Stimulated activated CD8-positive, alpha-beta memory T cell treated with anti-CD3 and anti-CD28 coated beads, Interleukin-7, amount 100 ng/mL, for 1 hour (primary cell): ENCODE measurements at places on chromosomes 3 and 15.

DNA sequence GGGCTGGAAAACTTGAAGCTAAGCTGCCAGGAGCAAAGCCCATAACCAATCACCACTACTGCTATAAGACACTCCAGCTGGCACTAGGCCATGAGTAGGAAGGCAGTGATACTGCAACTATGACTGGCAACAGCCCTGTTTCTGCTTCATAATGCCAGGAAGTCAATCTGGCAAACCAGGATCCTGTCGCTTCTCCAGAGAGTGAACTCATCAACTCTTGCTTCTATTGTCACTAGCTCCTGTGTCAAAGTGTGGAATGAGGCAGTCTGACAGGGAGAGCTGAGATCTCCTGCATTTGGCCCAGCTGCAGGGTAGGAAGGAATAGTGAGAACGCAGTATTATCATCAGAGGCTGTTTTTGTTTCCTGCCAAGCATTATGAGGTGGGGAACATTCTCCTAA is 105.3 kb downstream of the CTNNB1 start:
- no peak for DNase-seq

DNA sequence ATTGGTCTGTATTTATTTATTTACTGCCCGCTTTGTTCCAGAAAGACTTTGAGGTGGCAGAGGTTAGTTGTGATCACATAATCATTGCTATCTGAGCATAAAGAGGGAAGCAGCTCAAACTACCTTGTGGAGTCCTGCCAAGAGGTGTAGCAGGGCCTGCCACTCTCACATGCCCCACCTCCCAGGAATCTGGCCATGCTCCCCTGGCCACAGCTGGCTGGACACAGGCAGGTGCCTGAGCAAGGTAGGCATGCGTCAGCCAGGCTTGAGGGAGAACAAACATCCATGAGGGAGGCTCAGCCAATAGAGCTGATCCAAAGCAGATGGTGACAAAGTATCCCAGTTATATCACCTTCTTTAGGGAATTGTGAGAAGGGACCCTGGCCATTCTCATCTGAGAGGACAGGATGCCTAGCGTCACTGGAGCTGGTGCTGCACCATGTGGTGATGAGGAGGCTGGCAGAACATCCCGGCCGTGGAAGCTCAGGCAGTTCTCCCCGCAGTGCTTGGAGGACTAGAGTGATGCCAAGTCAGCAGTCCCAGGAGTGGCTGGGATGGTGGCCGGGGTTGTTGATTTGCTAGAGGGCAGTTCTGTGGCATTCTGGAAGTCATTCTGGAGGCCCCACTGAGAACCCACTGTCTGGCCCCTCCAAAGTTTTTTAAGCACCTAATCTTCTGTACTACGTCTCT is 6.8 kb upstream of the POLG start:
- DNase-seq: no peak

- no peak for DNase-seq
Measured at GRCh38 chr3:154954757-154955156, 125.4 kb upstream of the MME start.

DNA sequence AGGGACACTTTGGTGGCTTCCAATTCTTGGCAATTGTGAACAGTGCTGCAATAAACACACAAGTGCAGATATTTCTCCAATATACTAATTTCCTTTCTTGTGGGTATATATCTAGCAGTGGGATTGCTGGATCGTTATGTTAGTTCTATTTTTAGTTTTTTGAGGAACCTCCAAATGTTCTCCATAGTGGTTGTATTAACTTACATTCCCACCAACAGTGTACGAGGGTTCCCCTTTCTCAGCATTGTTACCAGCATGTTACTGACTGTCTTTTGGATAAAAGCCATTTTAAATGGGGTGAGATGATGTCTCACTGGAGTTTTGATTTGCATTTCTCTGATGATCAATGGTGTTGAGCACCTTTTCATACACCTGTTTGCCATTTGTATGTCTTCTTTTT is 92.8 kb downstream of the DAPK2 start:
- no peak for DNase-seq

DNA sequence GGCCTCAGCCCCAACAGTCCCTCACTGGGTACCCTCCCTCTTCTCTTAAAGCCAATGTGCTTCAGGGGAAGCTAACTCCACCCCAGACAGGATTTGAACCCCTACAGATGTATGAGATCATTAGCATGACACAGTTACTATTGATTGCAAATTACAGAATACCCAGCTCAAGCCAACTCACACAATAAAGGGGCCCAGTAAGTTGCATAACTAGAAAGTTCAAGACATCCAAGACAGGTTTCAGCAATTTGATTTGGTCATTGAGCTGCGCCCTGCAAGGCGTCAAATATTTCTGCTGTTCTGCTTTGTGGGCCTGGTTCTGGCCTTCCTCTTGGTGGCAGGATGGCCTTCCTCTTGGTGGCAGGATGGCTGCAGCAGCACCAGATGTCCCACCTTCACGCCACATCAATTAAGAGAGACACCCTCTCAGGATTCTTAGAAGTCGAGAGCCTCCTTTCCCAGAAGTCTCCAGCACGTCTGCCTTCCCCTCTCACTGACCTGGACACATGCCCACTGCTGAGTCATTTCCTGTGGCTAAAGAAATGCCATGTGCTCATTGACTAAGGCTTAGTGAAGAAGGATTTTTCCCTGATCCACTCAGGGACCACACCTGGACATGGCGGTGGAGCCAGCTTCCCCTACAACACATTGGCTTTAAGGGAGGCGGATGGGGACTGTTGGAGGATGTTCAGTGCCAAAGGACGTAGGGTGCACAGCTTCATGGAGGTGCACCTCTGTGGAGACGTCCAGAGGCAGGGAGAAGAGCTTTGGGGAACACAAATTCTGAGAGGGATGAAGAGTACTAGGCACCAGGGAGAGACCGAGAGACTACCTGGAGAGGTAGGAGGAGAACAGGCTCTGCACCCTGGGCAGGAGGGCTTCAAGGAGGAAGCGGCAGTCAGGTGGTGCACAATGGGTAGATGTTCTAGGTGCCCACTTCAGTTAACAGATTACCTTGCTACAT is 49.1 kb downstream of the DNASE1L3 start:
- DNase-seq: no peak

DNA sequence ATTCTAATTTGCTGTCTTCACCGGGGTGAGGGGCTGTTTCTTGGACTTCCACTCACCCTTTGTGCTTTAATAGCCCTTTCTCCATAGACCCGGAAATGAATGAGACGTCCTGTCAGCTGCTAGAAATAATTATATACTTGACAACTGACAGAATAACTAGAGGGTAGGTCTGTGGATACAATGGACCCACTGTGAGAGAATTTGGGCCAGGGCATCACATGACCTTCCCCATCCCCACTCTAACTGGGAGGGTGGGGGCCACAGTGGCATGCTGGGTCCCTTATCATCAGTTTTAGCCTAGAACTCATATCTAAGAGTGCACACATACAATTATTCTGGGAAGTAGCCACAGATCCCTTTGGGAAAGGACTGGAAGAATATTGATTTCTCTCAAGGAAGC is 25.9 kb upstream of the MINAR1 start:
- DNase-seq: no peak

GRCh38 chr15:77557144-77557543 is 75.6 kb downstream of the LINGO1 start:
- no peak for DNase-seq

GRCh38 chr15:40929660-40930429 is 705 bp downstream of the DLL4 start:
- DNase-seq: no peak

- no peak for DNase-seq
Measured at GRCh38 chr3:100003609-100004503, 110.4 kb downstream of the FILIP1L start.

DNA sequence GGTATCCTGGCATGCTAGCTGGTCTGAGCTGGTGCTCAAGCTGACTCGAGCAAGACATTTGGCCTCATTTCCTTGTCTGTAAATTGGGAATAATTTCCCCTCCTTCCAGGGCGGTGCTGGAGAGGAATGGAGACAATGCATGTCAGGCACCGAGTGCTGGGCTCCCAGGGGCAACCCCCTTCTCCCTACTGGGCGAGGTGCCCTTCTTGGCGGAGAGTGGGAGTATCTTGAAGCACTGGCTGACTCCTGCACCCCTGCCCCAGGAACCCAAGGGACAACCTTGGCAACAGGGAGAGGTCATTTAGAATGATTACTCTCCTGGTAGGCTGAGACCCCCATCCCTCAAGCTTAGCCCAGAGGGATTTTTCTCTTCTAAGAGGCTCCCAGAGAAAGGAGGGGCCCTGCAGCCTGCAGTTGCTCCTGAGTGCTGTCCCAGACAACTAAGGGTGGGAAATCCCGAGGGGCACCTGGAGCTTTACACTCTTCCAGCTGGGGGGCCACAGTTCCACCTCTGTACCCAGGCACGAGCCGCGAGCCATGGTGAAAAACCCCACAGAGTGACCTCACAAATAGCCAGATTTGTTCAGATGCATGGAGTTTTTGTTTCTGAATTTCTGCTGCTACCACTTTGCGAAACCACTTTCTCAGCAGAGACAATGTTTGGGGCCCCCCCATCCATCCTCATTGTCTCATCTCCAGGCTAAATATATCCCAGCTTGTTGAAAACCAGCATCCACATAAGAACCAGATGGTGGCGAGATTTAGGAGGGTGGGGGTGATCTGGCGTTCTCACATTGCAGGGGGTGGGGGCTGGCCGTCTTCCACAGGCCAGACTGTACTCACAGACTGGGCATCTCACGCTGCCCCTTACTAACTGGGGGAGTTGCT is 44.8 kb downstream of the ABTB1 start:
- DNase-seq: no peak

DNA sequence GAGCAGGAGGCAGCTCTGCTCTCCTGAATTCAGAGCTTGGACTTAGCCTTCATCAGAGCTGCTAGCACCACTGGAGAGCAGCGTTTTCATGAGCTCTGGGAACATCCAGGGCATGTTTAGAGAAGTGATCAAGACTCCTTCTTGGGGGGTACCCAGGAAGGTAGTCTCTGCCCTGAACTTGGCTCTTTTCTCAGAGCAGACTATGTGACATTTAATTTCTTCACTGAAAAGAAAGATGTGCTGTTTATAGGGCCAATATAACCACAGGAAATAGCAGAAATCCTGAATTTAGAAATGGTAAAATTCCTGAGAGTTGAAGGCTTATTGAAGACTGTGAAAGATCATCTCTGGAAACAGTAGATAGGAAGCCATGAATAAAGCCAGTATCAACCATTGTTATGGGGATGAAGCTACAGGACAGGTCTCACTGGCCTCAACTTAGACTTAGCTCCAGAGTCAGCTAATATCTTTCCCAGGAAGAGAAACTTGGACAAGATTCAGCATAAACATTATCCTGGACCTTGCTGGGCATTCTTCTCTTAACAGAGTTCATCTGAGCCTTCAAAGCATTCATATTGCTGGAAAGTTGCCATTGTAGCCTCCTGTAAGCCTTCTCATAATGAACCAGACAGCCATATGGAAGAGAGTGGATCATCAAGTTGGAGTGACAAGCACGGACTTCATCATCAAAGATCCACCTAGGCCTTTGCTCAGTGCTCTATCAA is 386.6 kb upstream of the THBS1 start:
- no peak for DNase-seq

- DNase-seq: no peak
Measured at GRCh38 chr3:71428841-71429596, 154.5 kb downstream of the FOXP1 start.

DNA sequence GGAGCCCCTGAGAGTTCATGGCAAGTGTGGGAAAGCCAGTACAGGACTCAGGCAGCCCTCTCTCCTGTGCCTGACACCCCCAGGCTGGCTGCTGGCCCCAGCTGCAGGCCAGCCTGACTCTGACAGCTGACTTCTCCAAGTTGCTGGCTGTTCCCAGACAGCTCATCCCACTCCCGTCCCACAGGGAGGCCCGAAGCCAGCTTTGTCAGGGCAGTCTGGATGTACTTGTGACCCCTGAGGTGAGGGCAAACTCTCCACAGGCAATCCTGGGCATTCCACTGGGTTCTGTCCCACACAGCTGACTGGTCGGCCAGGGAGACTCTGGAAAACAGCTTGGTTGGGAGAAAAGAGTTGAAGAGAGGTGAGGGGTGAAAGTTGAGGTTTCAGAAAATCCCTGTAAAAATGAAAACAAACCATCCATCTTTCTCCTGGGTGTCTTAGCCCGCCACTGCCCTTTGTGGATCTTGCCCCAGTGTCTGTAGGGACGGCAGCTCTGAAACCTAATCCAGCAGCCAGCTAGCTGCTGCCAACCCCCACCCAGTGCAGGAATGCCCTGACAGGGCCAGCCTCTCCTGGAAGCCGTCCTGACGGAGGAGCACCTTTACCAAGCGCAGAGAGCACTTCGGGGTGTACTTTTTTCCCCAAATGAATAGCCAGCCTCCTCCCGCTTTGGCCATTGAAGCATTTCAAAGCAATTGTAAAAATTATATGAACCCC is 87.9 kb downstream of the DNAJB8 start:
- DNase-seq: no peak

DNA sequence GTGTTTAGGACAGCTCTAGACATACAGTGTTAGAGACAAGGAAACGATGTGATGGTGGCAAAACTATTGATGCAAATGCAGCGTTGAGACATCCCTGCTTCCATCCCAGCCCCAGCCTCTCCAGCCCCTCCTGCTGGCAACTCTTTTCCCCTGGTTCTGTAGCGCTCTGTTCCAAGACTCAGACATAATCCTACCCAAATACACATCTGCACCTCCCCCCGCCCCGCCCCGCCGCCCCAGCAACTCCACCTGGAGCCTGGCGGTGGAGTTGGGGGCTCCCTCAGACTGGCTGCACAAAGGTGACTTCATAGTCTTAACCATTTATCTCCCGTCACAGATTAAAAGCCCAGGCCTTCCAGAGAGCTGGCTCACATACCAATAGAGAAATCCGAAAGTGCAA is 7.2 kb upstream of the SEC22A start:
- DNase-seq: no peak

DNA sequence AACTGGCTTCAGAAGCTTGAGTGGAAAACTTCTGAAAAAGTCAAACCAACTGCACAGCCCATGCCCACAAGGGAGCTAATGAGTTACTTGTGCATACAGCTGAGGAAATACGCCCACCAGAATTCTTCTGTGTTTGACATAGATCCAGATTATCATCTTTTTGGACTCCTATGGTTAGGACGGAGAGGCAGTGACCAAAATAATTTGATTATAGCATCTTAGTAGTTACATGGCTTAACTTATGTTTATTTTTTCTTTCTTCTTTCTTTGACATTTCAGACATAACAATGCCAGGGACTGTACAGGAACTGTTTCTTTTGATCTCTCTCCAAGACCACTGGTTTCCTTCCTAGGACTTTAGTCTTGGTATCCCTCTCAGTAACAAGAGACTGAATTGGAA is 246.1 kb upstream of the RASGRP1 start:
- DNase-seq: no peak

GRCh38 chr3:37532168-37532567 is 329.5 kb upstream of the CTDSPL start:
- no peak for DNase-seq

GRCh38 chr15:47857776-47858167 is 140.5 kb downstream of the SEMA6D start:
- no peak for DNase-seq

- DNase-seq: no peak
Measured at GRCh38 chr15:65611888-65612615, 1.1 kb upstream of the INTS14 start.

DNA sequence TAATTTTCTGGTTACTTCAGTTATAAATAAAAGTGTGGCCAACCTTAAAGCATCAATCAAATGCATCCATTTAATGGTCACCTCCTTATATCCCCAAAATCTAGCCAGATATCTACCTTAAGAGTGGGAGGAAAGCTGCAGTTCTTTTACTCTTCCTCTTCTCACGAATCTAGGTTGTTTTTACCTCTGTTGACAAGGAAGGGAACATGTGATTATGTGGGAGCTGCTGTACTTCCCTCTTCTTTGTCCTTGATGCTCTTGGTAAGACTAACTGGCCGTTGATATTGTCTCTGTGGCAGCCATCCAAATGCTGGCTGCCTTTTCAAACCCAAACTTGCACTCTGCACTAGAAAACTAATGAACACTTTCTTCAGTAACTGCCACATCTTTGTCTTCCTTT is 275.3 kb upstream of the CADM2 start:
- DNase-seq: no peak
